ENCODE measurements at places on chromosomes 2 and 18.

DNA sequence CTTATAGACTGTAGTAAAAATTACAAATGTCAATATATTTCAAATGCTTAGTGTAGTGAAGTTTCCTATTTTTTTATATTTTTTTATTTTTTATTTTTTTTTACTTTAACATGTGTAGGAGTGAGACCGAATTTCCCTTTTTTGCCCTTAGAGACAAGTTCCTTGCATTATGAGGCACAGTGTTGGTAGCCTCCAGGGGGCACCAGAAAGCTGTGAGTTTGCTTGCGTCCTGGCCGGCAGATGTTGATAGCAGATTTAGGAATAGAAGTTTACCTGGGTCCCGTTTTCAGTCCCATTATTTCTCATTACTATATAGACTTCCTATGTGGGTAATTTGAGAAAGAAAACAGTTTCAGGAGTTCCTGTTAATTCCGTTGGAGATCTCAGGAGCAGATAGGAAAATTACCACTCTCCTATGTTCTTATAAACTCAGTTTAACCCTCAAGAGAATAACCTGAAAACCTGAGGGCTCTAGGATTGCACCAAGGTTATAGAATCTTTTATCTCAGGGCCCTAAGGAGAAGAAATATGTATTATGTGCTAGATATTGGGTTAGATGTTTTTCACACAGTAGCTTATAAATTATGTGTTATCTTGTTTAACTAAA, 157.5 kb upstream of the SESTD1 start:
- H3K27me3 ChIP-seq = no peaks in the 10 kb centered on the region
- no peak overlapping the region for H3K27ac ChIP-seq
- no peak overlapping the region for H3K4me3 ChIP-seq
- H3K36me3 ChIP-seq = no peaks in the 10 kb centered on the region

DNA sequence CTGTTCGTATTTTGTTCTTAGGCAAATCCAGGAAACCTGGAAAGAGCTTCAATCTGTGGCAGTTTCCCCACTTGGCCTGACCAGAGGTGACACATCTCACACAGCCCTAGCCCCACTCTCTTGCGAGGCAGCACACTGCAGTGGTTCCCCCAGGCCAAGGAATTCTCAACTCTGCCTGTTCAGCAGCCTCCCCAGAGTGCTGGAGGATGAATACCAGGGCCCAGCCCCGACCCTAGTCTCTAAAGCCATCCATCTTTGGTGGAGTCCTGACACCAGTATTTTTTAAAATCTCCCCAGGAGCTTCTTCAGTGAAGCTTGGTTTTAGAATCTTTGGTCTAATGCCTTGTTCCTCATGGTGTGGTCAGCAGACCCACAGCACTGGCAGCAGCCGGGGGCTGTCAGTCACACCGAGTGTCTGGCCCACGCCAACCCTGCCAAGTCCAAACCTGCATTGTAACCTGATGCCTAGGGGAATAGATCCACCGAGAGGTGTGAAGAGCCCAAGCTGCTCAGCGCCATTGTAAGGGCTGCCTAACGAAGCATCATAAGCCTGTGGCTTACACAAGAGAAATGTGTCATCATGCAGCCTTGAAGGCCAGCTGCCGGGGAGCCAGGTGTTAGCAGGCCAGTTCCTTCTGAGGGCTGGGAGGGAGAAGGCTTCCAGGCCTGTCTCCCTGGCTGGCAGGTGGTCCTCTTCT, 428.7 kb upstream of the ID2 start:
- no peak overlapping the region for H3K27ac ChIP-seq
- H3K4me1 ChIP-seq = peaks cover 32% of the 10 kb centered on the region
- peaks cover 2% of the 10 kb centered on the region for H3K36me3 ChIP-seq
- H3K4me3 ChIP-seq = no peak overlapping the region

DNA sequence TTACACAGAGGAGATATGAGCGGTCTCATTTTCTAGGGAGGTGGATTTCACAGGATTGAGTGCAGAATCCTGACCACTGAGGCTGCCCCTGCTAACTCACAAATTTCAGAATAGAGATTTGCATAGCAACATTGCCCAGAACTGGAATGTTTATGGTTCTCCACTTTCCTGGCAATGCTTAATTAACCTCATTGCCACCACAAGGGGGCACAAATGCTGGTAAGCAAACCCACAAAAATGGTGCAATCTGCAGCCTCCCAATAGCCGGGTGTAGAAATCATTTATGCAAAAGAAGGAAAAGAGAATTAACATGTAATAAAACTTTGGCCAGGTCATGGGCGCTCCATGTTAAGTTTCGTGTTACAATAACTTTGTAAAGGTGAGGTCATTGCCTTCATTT, 112.4 kb downstream of the CYRIA start:
- H3K36me3 ChIP-seq = no peaks in the 10 kb centered on the region
- no peaks in the 10 kb centered on the region for H3K4me1 ChIP-seq
- peak; percentile 77 for DNase-seq
- H3K27ac ChIP-seq = no peak overlapping the region

- no peaks in the 10 kb centered on the region for H3K36me3 ChIP-seq
- H3K27ac ChIP-seq = no peak overlapping the region
- no peaks in the 10 kb centered on the region for H3K27me3 ChIP-seq
- H3K4me3 ChIP-seq = peak overlapping the region; percentile 96
- DNase-seq = peak; percentile 49
- peaks cover 20% of the 10 kb centered on the region for H3K4me1 ChIP-seq
Observed at GRCh38 chr2:232699110-232699509, 2.0 kb downstream of the GIGYF2 start.

GRCh38 chr2:40192864-40193669, 258.8 kb downstream of the SLC8A1 start:
- H3K36me3 ChIP-seq = no peaks in the 10 kb centered on the region
- H3K4me1 ChIP-seq = peaks cover 23% of the 10 kb centered on the region
- H3K27ac ChIP-seq = no peak overlapping the region

DNA sequence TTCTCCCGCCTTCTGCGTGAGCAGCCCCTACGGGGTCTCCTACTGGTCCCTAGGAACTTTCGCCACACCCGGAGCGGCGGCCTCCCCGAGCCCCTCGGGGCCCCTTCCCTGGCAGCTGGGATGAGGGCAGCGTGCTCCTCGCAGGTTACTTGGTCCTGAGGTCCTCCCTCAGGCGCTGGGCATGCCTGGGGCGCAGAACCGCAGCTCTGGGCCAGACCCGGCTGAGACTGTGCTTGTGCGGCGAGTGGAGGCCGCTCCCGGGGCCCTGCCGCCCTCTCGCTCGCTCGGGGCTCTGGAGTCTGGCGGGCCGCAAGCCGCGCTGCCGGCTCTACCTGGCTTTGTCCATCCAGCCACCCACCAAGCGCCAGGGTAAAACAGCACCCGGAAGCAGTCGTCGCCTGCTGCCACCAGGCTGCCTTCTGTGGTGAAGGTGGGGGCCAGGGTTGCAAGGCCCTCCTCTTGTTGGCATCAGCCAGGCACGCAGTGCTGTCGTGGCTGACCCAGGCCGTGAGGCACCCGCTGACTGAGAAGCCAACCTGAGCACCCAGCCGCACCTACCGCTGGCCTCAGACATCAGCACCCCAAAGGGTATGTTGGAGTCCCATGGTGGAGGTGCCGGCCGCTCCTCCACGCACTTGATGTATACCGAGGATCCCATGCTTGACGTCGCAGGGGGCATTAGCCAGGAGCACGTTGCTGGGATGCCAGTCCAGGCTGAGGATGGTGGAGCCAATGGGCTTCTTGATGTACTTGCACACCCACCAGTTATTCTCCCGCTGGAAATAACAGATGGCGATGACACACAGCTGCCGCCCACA, 46.1 kb upstream of the PTH2R start:
- no peaks in the 10 kb centered on the region for H3K36me3 ChIP-seq
- H3K27me3 ChIP-seq = no peaks in the 10 kb centered on the region
- no peak overlapping the region for H3K4me3 ChIP-seq
- H3K27ac ChIP-seq = no peak overlapping the region
- H3K4me1 ChIP-seq = peaks cover 9% of the 10 kb centered on the region

DNA sequence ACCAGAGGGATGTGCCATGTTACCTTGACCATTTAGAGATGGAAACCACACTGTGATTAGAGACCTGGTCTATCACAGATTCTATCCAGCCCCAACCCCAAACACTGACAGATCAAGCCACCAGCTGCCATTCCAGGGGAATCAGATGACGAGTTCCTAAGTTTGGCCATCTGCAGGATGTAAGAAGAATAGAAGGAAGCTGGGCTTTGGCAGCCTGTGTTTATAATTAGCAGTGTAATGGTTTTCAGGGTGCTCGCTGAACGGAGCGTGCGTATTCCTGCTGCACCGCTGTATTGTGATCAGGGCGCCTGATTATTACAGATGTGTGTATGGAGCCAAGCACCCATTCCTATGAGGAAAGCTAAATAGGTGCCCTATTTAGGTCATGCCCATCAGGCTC, 138.1 kb downstream of the LRRC30 start:
- H3K4me3 ChIP-seq = no peak overlapping the region
- H3K27me3 ChIP-seq = no peaks in the 10 kb centered on the region
- peak; percentile 16 for DNase-seq

GRCh38 chr18:21997207-21998143, 171.9 kb upstream of the GATA6 start:
- H3K27ac ChIP-seq = no peak overlapping the region

GRCh38 chr2:133489146-133489545, 79.1 kb downstream of the NCKAP5 start:
- H3K4me1 ChIP-seq = no peaks in the 10 kb centered on the region
- H3K27me3 ChIP-seq = no peaks in the 10 kb centered on the region
- DNase-seq = no peak
- H3K36me3 ChIP-seq = no peaks in the 10 kb centered on the region
- H3K27ac ChIP-seq = no peak overlapping the region

DNA sequence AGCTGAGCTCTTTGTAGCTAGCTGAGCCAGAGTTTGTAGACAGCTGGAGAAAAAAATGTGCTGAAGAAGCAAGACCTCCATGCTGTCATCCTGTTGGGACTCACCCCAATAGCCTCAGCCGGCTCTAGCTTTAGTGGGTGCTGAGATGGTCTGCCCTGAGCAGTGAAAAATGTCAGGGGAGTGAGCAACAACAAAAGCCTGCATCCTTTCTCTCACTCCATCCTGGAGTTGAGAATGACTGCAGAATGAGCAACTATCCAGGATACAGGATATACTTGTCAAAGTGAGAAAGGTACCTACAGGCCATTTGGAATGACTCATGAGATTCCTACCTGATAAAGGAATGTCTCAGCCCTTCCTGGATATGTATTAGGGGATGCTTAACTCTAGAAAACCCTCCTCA, 146.1 kb upstream of the DLX2 start:
- peak; percentile 38 for DNase-seq
- H3K36me3 ChIP-seq = no peaks in the 10 kb centered on the region
- H3K4me1 ChIP-seq = peaks cover 27% of the 10 kb centered on the region
- H3K27me3 ChIP-seq = no peaks in the 10 kb centered on the region
- no peak overlapping the region for H3K4me3 ChIP-seq
- no peak overlapping the region for H3K27ac ChIP-seq

DNA sequence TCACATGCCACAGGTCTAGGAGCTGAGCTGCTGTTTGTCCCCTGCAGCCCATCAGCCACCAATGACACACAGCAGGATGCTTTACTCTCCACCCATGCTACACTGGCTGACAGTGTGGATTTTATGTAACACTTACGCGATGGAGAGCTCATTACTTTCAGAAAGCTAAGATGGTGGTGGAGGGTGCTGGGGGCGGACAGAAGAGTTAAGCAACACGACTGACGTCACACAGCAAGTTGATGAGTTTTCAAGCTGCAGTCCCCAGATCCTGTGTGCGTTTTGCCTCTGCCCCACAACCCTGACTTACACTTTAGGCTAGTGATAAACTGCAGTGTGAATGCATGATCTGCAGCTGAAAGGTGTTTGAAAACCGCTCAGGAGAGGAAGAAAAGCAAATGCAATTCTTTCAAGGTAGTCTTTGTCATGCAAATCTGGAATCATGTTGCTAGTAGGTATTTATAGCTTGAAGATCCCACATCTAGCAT, 42.4 kb downstream of the MRPS5 start:
- H3K4me1 ChIP-seq = peaks cover 16% of the 10 kb centered on the region
- H3K36me3 ChIP-seq = no peaks in the 10 kb centered on the region
- H3K27me3 ChIP-seq = peaks cover 23% of the 10 kb centered on the region
- H3K27ac ChIP-seq = peak overlapping the region; percentile 36
- DNase-seq = peak; percentile 66

DNA sequence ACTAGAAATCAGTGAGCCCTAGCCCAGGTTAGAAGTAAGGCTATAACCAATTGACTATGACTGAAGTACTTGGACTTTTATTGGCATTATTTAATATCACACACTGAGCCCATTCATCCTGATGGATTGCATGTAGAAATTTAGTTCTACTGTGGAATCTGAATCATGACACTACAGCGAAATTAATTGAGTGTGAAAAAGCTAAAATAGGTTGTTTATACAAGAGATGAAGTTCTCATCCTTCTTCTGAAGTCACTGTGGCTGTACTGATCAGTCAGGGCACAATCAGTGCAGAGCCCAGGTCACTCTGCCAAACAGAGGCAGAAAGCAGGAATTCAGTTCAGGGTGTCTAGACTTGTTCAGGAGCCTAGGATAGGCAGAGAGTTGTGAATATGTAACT, 158.9 kb downstream of the BABAM2 start:
- no peaks in the 10 kb centered on the region for H3K4me1 ChIP-seq
- no peak for DNase-seq
- no peaks in the 10 kb centered on the region for H3K36me3 ChIP-seq
- no peak overlapping the region for H3K27ac ChIP-seq
- no peak overlapping the region for H3K4me3 ChIP-seq

DNA sequence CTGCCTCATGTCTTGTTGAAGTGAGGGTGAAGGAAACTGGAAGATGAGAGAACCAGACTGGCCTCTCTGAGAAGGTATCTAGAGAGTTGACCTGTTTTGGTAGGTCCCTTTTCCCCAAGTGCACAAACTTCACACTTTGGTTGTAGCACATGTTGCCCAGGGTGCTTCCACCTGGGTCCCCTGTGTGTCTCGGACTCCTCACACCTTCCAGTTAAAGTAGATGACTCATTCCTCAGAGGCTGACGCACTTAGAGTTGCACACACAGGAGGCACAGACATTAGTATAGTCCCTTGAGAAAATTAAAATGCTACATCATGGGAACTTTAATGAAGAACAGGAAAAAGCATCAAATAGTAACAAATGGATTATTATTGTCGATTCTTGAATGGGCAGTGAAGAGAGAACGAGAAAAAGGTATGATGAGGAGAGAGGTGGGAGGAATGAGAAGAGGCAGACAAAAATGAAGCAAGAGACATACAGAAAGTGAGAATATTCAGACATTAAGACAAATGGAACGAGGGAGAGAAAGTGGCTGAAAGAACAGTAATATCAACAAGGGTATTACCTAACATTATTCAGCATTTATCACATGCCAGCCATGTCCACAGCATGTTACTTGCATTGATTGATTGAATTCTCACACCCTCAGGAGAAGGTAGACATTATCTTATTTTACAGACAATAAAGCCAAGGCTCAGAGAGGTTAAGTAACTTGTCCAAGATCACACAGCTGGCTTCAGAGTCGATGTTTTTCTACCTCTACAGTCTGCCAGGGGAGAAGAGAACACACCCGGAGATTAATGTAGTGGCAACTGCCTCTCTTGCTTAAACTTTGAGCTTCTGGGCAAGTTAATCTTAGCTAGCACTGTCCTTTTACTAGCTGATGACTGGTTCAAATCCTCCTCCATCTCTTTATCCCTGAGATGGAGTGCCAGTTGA, 68.6 kb downstream of the FHOD3 start:
- no peaks in the 10 kb centered on the region for H3K27me3 ChIP-seq
- H3K36me3 ChIP-seq = no peaks in the 10 kb centered on the region
- no peak overlapping the region for H3K4me3 ChIP-seq
- no peak for DNase-seq

GRCh38 chr2:11705063-11705462, 35.1 kb upstream of the NTSR2 start:
- no peaks in the 10 kb centered on the region for H3K36me3 ChIP-seq
- no peaks in the 10 kb centered on the region for H3K27me3 ChIP-seq
- DNase-seq = no peak
- no peak overlapping the region for H3K4me3 ChIP-seq
- no peak overlapping the region for H3K27ac ChIP-seq

GRCh38 chr18:31791817-31792579, 31.3 kb upstream of the SLC25A52 start:
- no peaks in the 10 kb centered on the region for H3K4me1 ChIP-seq
- no peaks in the 10 kb centered on the region for H3K27me3 ChIP-seq
- no peak overlapping the region for H3K4me3 ChIP-seq
